Hematopoietic multipotent progenitor cell (in vitro differentiated cells): ENCODE measurements at places on chromosomes 3 and 15. TPM values are rescaled to one million over a fixed set of nuclear protein-coding genes. Genes with fewer than 3 reads are reported as not detected.

DNA sequence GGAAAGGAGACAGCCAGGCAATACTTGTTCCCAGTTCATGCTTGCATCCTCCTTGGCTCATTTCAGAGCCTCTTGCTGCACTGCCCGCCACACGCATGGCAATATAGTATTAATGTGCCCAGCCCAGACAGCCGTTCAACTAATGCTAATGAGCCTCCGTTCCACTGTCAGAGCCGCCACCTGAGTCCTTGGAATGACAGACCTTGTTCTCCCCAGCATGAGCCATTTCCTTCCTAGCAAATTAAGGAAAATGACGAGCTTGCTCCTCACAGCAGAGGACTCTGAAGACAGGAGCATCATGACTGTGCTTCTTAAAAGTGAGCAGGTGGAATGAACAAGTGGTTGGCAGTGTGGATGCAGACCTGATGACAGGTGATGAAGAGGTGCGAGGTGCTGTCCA lies 10.8 kb upstream of the LRRC15 start:
- DNase-seq: no peak

DNA sequence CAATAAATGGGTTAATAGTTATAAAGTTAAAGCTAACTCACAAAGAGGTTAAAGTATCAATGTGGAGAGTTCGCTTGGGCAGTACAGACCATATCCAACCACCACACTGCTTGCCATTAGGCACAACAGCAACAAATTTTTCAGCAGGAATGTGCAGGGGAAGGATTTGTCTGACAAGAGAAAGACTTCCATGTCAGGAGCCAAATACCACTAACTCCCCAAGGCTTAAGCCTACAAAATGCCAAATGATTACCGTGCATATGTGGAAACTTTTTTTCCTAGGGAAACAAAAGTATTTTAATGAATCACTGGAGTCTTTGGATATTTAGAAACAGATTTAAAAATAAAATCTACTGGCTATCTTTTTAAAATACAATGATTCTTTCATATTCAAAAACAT lies 8.1 kb downstream of the VGLL3 start:
- DNase-seq: no peak

DNA sequence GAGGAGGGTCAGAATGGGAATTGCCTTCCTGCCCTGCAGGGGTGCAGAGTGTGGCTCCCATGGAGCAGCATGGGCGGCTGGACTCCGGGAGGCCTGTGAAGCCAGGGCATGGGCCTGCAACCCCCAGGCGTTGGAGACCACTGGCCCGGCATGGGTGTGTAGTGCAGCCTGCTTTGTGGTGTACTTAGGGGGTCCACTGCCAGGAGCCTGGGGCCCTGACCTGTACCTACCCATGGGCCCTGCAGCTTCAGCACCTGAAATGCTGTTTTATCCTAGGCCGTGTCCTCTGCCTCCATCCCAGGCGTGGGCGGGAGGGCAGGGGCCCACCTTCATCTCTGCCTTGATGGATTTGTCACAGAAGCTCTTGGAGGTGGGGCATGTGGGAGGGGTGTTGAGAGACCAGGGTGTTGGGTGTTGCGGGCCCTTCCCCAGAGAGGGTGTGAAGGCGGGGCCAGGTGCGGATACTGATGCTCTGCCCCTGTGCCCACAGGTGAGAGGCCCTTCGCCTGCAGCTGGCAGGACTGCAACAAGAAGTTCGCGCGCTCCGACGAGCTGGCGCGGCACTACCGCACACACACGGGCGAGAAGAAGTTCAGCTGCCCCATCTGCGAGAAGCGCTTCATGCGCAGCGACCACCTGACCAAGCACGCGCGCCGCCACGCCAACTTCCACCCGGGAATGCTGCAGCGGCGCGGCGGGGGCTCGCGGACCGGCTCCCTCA lies 45.0 kb downstream of the KLF13 start:
- DNase-seq: no peak

DNA sequence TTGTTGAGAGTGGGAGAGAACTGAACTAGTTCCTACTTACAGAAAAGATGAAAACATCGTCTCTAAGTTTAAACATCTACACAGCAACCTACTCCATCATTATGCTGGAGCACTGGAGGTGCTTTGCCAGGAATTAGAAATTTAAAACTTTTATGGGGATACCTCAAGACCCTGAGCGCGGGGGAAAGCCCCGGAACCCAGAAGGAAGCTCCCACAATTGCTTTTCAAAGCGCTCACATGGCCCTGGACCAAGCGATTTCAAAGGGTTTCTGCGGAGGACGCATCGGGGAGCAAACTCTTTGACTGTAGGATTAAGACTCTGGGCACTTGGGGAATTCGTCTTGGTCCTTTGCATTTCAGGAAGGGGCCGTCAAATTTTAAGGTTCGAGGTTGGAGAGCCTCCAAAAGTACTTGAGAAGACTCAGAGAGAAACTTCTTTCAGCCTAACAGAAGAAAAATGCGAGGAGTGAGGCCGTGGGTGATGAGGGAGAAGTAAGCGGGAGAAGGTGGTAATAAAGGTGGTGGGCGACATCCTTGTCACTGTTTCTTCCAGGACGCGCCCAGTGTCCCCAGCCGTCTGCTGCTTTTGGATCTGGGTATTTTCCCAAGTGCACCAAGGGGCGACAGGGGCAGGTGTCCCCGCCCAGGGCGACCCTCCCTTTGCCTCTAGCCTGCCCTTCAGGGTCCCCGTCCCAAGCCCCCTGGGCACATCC lies 591 bp downstream of the PROK2 start:
- peak; percentile 18 for DNase-seq

GRCh38 chr15:91950631-91951329 lies 97.3 kb downstream of the SLCO3A1 start:
- DNase-seq: no peak

GRCh38 chr3:71862371-71863140 lies 77.6 kb upstream of the PROK2 start:
- DNase-seq: no peak

DNA sequence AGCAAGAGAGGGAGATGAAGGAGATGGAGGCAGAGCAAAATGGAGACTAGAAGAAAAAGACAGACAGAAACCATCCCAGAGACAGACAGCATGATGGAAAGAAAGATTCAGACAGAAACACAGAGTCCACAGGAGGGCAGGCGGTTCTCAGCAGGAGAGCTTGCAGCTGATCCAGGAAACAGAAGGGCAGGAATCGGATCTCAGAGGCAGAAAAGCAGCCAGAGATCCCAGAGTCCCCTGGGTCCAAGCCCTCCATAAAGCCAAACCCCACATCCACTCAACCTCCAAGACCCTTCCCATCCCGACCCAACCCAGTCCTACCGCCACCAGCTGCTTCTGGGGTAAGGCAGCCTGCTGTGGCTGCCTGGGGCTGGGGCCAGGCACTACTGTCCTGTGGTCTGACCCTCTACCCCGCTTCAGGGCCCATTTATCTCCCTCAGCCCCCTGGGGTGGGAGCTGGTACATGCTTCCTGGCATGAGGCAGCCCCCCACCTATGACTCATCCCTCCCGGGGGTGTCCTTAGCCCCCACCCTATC lies at the start of gene UCN2:
UCN2 (minus strand) TSS at position 400 of the 537 bp plus-strand sequence. CDS start 657 bp downstream, outside the sequence.
- DNase-seq: no peak

DNA sequence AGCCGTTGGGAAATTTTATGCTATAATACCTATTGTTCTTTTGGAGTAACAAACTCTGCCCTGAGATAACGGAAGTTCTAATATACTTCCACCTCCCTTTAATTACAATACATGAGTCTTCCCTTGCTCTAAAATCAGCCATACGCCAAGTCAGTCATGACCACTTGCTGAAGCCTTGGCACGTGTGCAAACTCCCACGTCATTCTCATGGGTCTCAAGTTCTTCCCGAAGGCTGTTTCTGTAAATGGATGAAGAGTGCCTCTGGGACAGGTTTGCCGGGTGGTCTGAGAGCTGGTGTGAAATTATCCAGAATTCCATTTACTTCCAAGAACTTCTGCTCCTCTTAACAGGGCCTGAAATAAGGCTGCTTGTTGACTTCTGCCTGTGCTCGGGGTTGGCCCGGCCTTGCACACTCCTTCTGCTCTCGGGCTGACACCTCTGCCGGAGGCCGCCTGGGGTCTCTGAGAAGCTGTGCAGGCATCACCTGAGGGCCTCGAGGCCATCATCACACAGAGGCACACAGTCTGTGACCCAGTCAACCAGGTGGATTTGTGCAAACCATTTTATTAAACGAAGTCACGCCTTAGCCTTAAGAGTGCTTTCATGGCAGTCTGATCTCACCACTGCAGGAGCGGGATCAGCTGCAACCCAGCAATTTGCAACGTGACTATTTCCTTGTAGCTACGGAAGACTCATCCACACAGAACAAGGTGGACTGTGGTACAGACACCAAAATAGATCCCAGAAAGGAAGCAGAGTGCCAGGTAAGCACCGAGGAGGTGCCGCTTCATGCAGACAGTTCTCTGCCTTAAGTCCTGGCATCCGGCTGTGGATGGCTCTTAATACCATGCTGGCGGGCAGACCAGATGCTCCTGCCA lies 120.1 kb downstream of the ADAMTS17 start:
- DNase-seq: no peak

DNA sequence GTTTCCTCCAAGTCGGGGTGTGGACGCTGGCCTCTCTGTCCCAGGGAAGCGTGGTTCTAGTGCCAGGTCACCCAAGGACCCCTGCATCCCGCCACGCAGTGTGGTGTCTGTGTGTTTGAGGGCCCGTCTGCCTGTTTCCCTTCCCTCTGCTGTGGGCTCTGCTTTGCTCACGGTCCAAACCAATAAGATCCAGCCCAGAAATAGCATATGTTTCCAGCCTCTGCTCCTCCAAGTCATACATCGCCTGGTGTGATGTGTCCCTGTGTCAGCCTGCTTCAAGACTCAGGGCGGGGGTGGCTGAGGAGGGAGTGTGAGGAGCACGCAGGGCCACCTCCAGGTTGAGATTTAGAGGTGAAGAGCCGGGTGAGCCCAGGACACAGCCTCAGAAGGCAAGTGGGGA lies 21.9 kb upstream of the RPL29 start:
- DNase-seq: no peak

DNA sequence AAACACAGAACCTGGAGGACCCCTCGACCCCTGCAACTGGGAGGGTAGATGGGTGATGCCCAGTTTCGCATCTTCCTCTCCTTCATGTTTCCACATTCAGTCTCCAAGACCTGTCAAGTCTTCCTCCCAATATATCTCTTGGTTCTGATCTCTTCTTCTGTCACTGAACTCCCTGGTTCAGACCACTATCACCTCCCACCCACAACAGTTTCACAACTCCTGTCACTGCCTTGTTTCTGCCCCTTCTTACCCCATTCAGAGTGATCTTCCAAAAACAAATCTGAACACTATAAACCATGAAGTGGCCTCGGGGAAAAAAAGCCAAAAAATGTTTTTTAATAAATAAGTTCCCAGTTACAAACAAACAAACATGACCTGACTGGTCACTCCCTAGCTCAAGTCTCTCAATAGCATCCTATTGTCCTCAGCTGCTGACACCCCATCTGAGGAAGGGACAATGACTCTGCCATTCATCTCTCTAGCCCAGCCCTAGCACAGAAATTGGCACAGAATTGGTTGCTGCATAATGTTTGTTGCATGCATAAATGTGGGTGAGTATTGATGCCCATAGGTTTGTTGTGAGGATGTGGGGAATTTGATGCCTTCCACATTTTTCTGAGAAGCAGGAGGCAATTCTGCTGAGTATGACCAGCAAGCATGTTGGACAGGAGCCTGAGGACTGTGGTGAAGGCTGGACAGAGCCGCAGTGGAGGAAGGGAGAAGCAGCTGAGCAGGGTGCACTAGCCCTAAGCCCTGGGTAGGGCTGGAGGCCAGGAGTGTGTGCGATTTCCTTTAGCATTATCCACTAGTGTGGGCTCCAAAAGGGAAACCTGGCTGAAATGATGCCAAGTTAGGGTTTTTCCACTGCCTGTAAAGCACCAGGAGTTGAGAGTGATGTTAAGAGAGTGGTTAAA lies 12.2 kb upstream of the XYLB start:
- no peak for DNase-seq

GRCh38 chr3:187015903-187016638 lies 85.7 kb downstream of the ST6GAL1 start:
- DNase-seq: no peak

- no peak for DNase-seq
Observed at GRCh38 chr3:10334459-10334858, 13.5 kb upstream of the SEC13 start.

- no peak for DNase-seq
Observed at GRCh38 chr3:52846432-52846965, 11.7 kb upstream of the MUSTN1 start.

GRCh38 chr15:39592500-39592899 lies 11.6 kb downstream of the THBS1 start:
- DNase-seq: no peak

DNA sequence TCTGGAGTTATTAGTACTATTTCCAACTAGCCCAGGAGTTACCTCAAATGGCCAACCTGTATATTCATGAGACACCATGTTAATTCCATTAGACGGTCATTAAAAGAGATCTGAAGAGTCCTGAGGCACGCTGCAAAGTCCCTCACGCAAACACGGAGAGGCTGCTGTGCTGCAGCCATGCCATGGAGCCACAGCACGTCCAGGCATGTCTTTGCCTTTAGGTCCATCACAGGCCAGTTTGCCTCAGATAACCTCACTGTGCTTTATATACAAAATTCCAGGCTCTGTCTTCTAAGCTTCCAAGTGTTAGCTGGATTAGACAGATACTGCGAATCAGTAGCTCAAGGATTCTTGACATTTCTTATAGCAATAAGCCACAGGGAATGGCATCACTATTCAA lies 9.8 kb upstream of the PLAAT1 start:
- no peak for DNase-seq

DNA sequence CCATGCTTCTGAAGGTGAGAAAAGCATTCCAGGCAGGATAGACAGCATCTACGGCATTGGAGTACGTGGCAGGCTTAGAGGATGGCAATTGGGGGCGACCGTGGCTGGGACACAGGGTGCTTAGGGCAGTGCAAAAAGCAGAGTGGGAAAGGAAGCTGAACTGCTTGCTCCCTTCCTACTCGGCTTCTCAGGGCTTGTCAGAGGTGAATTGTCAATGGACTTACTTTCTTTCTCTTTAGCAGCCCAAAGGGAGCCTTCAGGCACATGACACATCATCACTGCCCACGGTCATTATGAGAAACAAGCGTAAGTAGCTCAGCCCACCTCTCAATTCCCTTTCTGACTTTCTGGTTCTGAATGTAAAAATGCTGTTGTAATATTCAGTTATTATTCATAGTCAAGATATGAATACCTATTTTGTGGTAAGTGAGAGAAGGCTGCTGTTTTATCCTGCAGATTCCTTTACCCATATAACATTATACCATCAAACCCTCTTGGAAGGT lies 84.3 kb downstream of the KLHL25 start:
- DNase-seq: no peak

- DNase-seq: no peak
Observed at GRCh38 chr3:101973163-101973505, 123.8 kb downstream of the NFKBIZ start.

DNA sequence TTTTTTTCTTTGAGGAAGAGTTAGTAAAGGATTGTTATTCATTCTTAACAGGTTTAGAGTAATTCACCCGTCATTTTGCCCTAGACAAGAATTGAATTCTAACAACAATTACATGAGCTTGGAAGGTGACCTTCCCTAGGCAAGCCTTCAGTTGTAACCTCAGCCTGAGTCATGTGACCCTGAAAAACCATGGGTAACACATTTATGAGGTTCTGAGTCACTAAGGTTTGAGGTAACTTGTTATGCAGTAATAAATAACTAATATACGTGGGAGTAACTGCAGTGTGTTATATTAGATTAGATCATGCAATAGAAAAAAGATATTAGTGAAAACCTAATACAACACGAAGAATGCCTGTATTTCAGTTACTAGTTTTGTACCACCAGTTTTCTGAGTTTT lies 237.6 kb upstream of the NDN start:
- no peak for DNase-seq

PLD1 gene
- total RNA-seq: 4.8 TPM

A4GNT gene
- total RNA-seq: not detected

CCDC54 gene
- total RNA-seq: not detected

GPR160 gene
- total RNA-seq: 1.6 TPM

MST1R gene
- 1.1 TPM for total RNA-seq

PLCB2 gene
- 123 TPM for total RNA-seq

IFT57 gene
- total RNA-seq: 36.6 TPM
